HAP-1 (cell line): ENCODE measurements at places on chromosomes 1 and 21.
A peak's percentile ranks its signal among the peaks of the same experiment; 100 is the strongest.

DNA sequence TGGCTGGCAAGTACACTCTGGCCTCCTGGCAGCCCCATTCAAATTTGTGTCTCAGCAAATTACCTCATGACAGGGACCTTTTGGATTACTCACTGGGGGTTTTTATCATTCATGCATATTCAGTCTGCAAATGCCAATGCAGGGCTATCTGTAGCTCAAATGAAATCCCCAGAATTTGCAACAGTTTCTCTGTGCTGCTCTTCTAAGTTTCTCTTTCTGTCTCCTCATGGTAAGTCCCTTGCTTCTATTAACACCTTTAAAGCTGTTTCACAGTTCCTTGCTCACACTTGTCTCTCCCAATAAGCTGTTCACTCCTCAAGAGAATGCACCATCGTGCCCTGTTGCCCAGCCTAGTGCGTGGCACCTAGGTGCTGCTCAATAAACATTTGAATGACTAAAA is 3.3 kb upstream of the FAM78B start:
- no peak for DNase-seq

DNA sequence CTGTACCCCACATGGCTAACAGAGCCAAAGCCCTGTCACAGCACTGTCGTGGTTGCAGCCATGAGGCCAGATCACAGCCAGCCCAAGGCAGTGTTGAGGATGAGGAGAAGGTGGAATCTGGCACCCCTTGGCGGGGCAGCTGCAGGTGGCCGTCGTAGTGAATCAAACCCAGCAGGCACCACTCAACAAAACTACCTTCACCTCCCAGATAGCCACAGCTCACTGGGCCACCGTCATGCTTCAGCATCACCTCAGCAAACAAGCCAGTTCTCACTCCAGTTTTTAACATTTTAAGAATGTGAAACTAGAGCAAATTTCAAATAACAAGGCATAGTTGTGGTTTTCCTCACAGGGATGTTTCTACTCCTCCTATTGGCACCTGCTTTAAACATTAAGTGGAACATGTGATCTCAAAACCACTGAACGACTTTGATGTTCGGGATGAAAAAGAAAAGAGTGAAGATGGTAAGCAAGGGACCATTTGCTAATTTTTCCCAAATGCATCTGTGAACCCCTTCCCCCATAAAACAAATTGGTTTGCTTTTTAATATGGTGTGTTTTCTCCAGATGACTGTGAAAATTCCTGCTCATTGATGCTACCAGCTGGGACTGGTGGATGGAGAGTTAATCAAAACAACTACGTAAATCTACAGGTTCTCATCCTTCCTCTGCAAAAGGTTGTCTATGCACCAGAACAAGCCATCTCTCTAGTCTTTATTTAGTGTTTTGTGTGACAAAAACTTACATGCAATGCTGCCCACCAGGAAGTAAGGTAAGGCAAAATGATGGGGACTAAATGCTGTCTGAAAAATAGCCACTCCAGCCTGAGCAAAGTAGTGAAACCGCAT is 45.5 kb downstream of the TOR1AIP2 start:
- DNase-seq, result no peak

- DNase-seq, result no peak
These were observed 2.6 kb downstream of the BCAR3 start for GRCh38 chr1:93678946-93679480.

DNA sequence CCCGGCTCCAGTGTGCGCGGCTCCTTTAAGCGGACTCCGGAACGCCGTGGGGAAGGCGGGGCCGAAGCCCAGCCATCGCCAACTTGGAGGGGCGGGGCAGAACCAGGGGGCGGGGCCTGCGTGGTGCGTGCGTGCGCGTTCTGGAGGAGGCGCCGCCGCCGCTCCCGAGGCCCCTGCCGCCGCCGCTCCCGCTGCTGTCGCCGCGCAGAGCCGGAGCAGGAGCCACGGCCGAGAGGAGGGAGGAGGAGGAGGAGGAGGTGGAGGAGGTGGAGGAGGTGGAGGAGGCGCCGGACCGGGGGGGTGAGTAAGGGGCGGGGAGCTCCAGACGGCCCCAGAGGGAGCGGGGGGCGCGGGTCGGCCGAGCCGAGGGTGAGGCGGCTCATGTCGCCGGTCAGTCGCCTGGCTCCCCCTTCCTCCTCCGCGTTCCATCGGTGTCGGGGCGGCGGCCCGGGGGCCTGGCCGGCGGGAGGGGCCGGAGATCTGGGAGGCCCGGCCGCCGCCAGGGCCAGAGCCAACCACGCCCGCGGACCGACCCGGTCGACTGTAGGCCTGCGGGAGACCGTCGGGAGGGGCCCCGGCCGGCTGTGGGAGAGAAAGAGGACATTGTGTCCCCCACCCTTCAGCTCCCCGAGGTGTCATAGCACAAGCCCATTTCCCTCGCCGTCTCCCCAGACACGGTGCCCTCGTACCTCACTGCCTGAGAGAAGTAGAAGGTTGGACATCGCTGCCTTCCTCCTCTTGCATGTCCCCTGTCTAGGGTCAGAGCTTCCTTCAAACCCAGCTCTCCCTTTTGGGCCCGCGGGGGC is at the start of gene RAP1A:
TSS of gene RAP1A (plus strand) at position 155 of the 806 bp plus-strand sequence. CDS start 71,572 bp downstream, outside the sequence.
- DNase-seq, result peak; percentile 97

DNA sequence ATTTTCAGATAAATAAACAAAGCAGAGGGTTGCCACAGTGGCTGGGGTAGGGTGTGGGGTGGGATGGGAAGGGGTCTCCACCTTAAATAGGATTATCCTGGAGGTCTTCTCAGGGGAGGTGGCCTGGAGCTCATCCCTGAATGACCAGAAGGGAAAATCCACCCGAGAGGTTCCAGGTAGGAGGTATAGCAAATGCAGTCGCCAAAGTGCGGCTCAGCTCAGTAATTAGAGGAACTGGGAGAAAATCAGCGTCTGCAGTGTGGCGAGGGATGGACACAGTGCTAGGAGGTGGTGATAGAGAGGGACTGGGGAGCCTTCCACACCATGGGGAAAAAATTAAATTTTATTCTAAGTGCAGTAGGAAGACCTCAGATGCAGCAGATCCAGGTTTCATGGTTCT is 584.5 kb downstream of the MATN1 start:
- no peak for DNase-seq

- no peak for DNase-seq
These were observed 138.9 kb downstream of the PLPPR5 start for GRCh38 chr1:98865796-98866195.

DNA sequence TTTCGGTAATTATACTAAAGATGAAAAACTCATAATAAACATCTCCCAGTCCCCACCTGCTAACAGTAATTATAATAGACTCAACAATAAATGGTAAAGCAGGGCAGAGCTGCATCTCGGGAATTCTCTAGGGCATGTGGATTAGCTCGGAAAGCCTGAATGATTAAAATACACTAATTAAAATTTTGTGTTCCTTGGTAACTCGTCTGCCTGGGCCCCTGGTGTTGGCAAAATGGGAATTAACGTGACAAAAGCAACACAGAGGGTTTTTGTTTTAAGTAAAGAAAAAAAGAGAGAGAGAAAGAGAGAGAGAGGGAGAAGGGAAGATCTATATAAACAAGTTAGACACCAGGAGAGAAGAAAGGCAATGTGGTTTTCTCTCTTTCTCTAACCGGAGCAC is 62.1 kb downstream of the CASZ1 start:
- DNase-seq, result no peak

DNA sequence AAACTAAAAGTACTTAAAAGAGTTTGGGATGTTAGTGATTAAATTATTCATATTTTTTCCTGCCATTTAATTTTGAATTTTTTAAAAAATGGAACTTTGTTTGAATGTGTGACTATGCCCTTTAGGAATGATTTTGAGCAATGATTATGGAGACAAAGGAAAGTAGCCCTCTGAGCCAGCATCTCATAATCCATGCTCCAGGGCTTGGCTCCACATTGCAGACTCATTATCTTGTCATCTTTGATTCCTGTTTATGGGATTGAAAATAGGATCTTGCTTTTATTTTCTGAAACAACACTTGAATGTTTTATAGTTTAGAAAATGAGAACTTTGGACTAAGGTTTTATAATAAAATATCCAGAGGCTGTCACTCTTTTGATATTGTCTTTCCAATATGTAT is 14.5 kb downstream of the AXDND1 start:
- no peak for DNase-seq

DNA sequence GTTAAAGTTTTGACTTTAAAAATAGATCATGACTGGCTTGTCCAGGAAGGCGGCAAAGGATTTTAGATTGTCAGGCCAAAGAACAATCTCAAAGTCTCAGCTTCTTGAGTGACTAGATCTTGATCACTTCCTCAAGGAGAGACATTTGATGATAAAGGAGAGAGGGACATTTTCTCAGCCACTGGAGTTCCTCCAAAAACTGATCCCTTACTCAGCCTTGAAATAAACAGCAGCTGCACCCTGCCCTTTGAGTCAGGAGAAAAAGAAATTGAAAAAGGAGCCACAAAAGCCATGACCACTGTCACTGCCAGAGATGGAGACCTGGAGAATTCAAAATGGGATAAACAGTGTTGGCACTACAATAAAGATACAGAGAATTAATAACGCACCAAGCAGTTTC is 288.4 kb upstream of the PRMT6 start:
- no peak for DNase-seq

- DNase-seq, result peak; percentile 55
These were observed 9.8 kb downstream of the RAP1GAP start for GRCh38 chr1:21659099-21659923.

GRCh38 chr1:166136699-166137401 is 30.0 kb downstream of the FAM78B start:
- DNase-seq, result no peak

GRCh38 chr1:11535316-11535715 is 56.4 kb downstream of the DISP3 start:
- no peak for DNase-seq

DNA sequence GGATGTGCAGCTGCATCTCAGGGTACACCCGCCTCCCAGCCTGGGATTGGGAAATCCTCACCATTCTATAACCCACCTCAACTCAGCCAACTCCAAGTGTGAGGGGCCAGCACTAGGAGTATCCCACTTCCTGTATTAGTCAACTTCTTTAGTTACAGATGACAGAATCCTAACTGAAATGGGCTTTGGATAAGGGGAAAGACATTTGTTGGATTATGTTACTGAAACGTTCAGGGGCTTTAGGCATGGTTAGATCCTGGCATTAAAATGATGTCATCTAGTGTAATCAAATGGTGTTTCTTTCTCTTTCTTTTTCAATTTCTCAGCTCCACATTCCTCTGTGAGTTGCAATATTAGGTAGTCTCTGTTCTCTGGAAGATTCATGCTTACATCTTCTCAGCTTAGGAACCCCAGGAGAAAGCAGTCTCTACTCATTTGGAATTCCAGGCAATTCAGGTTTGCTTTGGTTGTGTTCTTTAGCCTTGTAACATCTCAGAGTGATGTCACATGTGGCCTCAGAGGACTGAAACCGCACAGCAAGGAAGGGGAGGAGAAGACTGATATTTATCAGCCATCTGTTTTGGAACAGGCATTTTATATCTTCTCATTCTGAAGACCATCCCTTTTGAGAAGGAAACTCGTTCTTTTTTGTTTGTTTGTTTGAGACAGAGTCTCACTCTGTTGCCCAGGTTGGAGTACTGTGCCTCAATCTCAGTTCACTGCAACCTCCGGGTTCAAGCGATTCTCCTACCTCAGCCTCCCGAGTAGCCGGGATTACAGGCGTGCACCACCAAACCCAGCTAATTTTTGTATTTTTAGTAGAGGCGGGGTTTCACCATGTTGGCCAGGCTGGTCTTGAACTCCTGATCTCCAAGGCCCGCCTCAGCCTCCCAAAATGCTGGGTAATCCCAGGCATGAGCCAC is 18.9 kb upstream of the TMEM54 start:
- DNase-seq, result no peak

DNA sequence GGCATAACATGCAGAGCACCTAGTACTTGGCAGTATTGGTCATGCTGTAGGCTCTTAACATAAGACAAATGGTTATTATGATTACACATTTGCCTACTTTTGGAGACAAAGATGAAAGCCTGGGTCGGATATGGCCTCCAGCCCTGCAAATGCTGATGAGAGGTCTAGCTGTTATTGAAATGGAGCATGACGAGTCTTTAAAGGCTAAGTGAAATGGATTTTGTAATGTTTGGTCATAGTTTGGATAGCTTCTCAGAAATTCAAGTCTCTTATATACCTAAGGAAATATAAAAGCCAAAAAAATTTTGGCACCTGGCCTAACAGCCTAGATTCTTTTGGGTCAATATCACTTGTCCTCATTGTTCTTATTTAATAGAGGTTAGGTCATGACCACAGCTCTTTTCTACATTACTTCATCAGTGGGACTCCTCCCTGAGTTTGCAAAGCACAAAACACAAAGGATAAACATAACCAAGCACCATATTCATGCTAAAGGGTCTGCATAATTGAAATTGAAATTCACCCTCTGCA is 69.2 kb upstream of the WLS start:
- peak; percentile 35 for DNase-seq

DNA sequence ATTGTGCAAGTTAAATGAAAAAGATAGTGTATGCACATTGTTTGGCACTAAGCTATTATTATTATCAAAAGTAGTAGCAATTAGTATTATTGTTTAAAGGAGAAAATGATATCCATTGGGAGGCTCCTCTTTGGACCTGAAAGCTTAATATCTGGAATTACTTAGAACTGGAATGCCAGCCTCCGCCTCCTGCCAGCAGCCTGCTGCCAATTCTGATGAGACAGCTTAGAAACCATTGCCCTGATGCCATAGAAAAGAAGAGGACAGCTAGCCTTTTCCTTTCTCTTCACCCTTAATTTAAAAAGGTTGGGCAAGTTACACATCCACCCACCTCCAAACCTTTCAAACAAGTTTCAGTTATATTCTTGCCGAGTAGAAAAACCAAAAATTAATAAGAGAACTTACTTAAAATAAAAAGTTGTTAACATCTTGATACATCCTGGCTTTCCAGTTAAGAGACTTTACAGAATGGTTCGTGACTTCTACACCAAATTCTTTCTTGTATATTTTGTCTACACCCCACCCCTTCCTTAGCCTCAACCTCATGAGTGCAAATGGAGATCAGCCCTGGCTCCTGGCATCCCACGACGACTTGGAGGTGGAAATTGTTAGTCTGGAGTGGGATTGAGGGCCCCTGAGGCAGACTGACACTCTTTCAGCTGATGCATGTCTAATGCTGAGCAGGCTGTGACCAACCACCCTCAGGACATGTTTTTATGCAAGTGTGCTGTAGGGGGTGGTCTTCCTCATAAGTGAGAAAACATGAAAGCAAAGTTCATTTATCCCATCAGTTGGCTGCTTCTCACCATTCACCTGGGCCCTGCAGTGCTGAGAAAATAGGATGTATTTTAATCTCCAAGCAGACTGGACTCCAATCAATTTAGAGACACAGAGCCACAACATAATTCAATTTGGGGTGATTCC is 120.6 kb downstream of the KCNJ15 start:
- no peak for DNase-seq

- no peak for DNase-seq
These were observed 87.1 kb downstream of the VCAM1 start for GRCh38 chr1:100806601-100807000.

GRCh38 chr1:200732438-200732837 is 6.3 kb upstream of the CAMSAP2 start:
- no peak for DNase-seq

DNA sequence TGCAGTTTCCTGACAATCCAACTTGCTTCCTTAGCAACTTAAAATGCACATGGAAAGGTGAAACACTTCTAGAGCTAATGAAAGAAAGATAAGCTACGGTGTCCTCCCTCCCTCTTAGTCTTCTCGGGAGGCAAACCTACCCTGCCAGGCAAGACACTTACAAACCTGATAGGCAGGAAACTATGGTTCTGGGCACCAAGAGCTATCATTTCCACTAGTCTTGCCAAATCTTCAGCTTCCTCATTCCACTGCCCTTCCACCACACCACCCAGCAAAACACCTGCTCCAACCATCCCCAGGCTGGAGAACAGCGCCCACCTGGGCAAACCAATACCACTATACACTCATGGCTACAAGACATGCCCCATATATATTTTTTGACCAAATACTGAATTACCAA is 15.2 kb downstream of the NDC1 start:
- DNase-seq, result no peak

GRCh38 chr1:234837713-234838112 is 227.7 kb upstream of the IRF2BP2 start:
- no peak for DNase-seq
